Stimulated activated CD4-positive, alpha-beta T cell treated with anti-CD3 and anti-CD28 coated beads, TNF-alpha, amount 100 ng/mL, for 48 hours (primary cell): ENCODE measurements at places on chromosomes 4 and X.

DNA sequence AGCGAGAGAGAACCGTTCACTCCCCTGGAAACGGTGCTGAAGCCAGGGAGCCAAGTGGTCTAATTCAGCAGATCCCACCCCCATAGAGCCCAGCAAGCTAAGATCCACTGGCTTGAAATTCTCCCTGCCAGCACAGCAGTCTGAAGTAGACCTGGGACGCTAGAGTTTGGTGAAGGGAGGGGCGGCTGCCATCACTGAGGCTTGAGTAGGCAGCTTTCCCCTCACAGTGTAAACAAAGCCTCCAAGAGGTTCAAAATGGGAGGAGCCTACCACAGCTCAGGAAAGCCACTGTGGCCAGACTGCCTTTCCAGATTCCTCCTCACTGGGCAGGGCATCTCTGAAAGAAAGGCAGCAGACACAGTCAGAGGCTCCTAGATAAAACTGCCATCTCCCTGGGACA is 37.8 kb upstream of the CDS1 start:
- DNase-seq, result no peak

DNA sequence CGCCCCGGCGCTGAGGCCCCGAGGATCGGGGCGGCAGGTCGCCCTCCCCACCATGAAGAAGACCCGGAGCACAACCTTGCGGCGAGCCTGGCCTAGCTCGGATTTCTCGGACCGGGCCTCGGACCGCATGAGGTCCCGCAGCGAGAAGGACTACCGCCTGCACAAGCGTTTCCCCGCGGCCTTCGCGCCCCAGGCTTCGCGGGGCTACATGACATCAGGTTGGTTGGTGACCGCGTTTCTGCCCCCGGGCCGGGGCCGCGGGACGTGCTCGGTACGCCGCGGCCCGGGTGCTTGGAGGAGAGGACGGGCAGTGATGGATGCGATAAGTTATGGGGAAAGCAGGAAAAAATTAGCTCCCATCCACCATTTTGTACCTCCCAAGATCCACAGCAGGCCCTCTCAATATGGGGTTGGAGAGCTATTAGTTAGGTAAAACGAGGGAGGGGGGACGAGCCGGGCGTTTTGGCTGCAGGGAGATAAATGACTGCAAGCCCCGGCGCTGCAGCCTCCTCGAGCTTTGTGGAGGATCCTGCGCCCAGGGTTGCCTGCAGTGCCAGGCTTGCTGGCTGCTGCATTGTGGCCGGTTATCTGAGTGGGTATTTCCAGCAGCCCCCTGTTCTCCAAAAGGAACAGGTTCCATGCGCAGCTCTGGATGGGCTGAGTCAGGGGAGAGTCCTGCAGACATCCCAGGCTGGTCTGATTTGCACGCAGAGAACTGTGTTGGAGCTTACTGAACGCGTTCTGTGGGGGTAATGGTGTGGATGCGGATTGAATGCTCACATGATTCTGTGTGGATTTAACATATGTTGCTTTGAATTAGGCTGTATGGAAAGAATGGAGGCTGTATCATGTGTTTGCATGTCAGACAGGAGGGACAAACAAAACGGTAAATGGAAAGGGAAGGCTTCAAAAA is 1.9 kb downstream of the STOX2 start:
- DNase-seq, result no peak

DNA sequence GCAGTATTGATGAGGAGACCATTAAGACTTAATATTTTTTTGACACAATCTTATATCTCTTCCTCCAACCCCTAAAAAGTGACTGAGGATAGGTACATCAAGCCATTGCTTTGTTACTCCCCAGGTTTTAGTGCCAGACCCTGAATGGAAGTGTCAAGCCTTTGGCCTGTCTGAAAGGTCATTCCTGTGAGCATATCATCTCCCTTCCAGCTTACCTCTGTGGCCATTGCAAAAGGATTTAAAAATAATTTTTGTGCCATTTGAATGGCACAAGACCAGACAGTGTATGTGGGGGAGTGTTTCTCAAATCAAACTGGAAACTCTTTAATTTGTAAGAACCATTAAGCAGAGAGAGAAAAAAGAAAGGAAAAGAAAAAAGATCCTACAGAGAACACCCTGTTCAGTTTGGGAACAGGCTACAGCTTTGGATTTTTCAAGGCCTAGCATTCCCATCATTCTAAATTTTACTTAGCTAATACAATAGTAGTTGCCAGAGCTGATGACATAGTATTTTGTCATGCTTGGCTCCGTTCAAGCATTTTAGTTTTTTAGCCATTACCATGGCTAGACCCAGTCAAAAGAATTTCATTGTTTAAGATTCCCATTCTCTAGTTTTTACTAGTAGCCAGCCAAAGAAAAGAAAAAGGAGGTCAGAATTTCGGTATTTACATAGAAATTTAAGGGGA is 49.6 kb downstream of the HPF1 start:
- no peak for DNase-seq

DNA sequence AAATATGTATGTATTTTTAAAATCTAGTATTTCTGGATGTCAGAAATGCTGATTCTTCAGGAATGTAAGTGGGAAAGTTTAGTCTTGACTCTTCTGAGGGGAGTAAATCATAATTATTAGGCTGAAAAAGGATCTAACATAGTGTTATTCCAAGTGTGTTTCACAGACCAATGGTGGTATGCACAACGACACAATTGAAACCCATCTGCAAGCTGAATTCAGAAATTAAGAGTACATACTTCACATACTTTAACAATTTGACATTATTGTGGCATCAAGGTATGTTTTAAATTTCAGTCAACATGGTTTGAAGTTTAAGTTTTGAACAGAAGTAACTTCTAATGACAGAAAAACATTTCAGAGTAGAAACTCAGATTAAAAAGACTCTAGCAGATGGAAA is 236.7 kb downstream of the SLC7A11 start:
- DNase-seq, result no peak

DNA sequence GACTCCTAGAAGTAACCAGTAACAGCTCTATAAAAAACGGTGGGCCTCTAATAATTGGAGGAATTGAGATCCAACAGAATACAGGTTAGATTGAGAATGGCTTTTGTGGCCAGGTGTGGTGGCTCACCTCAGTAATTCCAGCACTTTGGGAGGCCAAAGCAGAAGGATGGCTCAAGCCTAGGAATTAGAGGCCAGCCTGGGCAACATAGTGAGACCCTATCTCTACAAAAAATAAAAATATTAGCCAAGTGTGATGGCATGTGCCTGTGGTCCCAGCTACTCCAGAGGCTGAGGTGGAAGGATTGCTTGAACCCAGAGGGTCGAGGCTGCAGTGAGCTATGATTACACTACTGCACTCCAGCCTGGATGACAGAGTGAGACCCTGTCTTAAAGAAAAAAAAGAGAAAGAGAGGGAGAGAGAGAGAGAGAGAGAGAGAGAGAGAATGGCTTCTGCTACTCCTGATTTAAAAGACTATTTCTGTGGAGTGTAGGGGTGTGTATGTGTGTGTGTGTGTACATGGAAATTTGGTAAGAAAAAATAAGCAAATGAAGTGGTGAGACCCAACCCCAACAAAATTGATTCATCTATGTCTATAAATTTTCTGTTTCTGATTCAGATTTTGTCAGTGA is 89.3 kb downstream of the FRMPD4 start:
- no peak for DNase-seq

- DNase-seq, result no peak
Observed at GRCh38 chr4:108556166-108556565, 64.2 kb upstream of the RPL34 start.

- DNase-seq, result no peak
Observed at GRCh38 chrX:131202766-131203165, 86.3 kb downstream of the IGSF1 start.

- DNase-seq, result no peak
Observed at GRCh38 chrX:107632346-107632745, 4.0 kb downstream of the PRPS1 start.

DNA sequence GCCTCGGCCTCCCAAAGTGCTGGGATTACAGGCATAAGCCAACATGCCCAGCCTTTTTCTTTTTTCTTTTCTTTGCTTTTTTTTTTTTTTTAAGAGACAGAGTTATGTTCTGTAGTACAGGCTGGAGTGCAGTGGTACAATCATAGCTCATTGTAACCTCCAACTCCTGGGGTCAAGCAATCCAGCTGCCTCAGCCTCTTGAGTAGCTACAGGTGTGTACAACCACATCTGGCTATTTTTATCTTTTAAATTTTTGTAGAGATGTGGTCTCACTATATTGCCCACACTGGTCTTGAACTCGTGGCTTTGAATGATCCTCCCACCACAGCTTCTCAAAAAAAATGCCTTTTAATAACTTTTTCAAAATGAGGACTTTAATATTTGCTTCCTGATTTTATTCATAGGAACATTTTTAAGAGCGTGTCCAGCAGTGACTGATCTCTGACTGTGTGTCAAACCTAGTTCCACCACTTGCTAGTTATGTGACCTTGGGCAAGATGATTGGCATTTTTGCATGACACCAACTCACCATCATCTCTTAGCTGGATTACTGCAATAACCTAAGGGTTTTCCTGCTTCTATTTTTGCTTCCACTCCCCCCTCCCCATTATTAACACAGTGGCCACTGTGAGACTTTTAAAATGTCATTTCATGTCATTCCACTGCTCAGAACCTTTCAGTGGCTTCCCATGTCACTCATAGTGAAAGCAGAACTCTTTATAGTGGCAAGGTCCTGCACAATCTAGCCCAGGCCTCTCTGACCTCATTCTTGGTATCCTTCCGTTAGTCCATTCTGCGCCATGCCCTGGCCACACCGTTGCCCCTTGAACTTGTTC is 4.5 kb upstream of the TNIP3 start:
- no peak for DNase-seq

- no peak for DNase-seq
Observed at GRCh38 chr4:187586892-187587291, 408.7 kb upstream of the ZFP42 start.

DNA sequence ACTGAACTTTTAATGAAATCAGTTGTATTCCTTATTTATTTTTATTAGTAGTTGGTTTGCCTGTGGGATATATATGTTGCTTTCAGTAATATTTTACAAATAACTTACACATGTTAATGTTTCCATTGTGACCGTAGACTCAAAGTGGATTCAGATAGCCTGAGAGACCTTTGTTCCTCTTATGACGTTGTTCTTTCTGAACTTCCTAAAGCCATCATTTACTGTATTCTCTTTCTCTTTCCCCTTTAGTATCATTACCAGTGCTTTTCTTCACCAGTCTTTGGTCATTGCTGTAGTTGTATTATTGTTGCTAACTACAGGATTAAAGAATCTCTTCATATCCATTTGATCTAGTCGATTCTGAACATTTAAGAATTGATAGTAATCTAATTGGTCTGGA is 4.3 kb downstream of the STIM2 start:
- DNase-seq, result no peak

DNA sequence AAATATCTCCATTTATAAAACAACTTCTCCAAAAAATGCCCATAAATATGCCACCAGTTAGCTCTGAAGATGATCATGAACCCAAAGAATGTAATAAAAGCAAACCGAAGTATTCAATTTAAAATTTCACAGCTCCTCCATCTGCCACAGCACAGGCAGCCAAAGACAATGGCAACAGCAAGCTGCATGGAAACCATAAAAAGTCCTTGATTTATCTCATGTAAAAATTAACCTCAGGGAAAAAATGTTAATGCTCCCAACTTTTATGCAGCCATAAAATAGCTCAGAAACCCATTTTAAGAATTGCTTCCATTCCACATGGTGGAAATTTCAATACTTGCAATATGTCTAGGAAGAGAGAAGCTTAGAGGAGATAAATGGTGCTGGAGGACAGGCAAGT is 132.3 kb upstream of the ARHGEF9 start:
- DNase-seq, result no peak

GRCh38 chr4:848307-848691 is 22.4 kb upstream of the CPLX1 start:
- DNase-seq, result no peak

DNA sequence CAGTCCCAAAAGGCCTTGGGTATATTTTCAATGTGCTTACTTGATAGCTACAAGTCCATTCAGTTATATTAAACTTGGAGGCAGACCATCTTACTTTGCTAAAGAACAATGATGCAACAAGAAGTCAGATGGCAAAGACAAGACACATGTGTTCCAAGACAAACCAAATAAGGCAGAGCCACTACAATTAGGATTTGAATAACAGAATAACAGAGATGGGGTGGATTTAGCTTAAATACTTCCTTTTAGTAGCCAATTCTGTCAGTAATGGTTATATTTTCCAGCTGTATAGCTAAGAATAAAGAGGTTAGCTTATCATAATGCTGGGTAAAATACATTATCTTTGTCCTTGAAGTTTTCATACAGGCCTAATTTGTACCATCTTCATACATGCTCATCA is 37.7 kb upstream of the FRAS1 start:
- no peak for DNase-seq

DNA sequence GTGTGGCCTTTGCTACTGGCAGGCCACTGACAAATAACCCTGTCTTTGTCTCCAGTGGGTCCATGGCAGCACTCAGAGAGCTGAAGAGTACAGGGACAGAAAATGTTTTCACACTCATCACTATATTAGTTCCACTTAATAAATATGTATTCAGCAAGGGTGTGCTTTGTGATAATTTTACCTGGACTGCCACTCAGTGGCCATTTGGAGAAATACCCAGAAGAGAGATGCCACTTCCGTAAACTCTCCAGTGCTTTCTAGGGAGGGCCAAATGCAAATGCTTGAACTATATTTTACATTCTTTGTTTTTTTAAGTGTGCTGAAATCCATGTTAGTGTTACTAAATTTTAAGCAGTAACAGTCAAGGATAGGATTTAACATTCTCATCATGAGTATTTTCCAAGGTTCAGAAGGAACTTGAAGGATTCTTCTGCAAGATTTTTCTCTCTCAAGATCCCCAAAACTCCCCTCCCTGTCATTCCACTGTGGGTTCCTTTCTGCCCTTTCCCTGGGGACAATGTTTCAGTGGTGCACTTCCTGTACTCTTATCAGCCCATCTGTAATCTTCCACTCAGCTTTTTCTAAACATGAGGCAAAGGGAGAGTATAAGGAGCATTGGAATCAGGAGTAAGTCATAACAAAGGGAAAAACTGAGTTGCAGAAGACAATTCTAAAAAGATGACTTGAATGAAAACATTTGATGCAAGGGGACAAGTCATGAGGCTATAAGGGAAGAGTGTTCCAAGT is 46.0 kb downstream of the TFDP3 start:
- DNase-seq, result no peak

- DNase-seq, result no peak
Observed at GRCh38 chr4:109383823-109384222, 49.8 kb upstream of the SEC24B start.
